ENCODE measurements at places on chromosomes 3 and 15.
A peak's percentile ranks its signal among the peaks of the same experiment; 100 is the strongest.

DNA sequence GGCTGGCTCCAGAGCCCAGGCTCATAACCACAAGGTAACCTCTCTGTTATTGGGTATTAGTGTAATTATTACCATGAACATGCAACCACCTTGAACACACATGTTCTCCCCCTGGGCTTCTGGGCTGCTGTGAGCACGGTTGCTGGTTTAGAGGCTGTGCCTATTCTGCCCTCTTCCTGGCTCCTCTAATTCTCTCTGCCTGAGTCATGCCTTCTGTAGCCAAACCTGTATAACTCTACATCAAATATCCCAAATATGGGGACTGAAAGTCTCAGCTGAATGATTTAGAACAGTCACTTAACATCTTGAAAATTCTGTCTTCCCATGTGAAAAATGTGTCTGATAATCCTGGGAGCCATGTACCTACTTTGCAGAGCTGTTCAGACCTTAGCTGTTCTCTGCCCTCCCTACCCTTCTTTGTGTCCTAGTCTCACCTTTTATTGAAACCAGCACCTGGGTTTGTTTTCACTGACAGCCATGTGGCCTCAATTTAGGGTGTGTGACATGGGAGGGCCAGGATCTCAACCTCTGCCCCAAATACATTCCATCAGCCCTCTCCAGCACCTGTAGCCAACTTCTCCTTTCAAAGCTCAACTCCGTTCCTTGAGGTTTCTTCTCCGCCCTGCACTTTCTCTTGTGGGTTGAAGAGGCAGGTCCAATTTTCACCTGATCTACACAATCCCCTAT lies 60.7 kb downstream of the PDZRN3 start:
- no peak for DNase-seq

DNA sequence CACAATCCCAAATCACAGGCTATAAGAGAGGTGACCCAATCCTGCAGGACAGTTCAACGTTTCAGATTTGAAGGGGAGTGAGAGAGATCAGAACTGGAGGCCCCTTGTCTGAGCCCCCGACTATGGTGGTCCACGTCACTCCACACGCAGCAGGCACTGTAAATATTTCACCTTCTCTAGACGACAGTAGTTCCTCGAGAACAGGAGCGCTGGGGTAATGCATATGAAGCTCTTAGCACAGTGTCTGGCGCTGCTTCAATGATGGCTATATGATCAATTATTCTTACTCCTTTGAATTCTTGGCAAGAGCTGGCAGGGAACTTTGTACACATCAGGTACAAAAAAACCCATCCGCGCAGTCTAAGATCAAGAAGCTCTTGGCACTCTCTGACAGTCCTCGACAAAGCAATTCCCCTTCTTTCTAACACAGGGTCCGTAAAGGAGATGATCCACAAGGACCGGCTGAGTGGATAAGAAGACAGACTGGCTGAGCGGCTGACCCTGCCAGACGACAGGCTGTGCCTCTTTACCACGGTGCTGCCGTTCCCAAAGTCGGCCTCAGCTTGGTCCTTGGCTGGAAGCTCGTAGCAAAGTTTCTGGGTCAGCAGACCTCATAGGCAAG lies 522 bp upstream of the NRROS start:
- no peak for DNase-seq

DNA sequence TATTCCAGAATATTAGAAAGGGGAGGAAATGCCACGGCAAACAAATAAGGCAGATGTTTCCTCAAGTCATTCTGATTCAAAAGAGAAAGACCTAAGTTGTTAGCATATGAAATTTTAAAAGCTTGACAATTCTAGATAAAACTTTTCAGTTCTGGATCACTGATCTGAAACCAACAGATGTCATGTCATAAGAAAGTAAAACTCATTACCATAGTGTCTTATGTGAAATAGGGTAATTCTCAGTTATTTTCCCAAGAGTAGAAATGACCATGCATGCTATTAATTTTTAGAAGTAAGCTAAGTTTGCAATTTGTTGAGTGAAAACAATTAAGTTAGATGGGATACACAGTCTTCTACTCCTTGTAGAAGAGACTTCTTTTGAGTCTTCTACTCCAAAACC lies 630.3 kb downstream of the NAALADL2 start:
- DNase-seq: no peak

GRCh38 chr3:127373441-127374085 lies 85.7 kb upstream of the PRR20G start:
- DNase-seq: no peak

DNA sequence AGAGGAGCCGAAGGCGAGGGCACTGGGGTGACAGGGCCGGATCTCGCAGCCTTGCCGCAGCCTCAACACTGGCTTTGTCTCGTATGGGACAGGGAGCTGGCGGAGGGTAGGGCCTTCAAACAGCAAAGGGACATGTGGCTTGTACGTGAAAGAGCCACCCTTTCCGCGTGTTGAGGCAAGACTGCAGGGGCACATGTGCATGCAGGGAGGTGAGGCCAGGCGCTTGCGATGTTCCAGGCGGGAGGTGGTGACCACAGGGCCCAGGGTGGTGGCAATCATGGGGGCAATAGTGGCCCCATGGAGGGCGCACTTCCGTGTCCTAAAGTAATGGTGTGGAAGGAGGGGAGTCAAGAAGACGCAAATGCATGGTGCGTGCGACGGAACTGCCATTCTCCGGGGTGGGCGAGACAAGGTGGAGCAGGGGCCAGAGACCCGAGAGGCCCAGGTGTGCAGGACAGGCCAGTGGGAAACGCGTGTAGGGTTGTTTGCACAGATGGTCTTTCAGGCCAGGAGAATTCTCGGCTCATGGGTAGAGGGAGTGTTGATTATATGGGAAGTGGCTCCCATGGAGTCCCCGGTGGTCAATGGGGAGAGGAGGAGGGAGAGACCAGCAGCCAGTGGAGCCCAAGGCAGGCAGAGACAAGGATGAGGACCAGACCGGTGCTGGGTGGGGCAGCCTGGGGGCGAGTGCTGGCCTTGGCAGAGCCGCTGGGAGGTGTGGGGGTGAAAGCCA lies 45.8 kb upstream of the PCSK6 start:
- DNase-seq: no peak

DNA sequence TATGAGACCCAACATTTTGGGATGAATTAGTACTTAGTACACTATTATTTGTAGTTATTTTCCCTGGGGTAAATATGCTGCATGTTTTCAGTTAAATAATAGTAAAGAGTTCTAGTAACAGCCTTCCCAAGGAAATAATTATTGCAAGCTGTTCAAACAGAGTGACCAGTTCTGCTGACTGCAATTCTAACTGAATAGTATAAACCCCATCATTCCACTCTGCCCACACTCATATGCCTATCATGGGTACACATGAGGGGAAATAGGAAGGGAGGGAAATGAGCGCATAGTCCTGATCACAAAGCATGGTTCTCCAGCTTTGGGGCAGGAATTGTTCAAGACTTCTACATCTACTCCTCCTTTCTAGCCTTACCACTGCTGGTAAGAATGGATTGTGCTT lies 18.7 kb downstream of the UQCC5 start:
- peak; percentile 52 for DNase-seq

DNA sequence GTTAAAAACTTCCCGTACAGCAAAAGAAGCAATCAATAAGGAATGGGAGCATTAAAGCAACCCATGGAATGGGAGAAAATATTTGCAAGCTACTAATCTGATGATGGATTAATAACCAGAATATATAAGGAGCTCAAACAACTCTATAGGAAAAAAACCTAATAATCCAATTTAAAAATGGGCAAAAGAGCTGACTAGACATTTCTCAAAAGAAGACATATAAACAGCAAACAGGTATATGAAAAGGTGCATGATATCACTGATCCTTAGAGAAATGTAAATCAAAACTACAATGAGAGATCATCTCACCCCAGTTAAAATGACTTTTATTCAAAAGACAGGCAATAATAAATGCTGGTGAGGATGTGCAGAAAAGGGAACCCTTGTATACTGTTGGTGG lies 52.7 kb upstream of the POU1F1 start:
- DNase-seq: no peak

- DNase-seq: no peak
Measured at GRCh38 chr3:184067573-184068055, 14.8 kb downstream of the HTR3C start.

DNA sequence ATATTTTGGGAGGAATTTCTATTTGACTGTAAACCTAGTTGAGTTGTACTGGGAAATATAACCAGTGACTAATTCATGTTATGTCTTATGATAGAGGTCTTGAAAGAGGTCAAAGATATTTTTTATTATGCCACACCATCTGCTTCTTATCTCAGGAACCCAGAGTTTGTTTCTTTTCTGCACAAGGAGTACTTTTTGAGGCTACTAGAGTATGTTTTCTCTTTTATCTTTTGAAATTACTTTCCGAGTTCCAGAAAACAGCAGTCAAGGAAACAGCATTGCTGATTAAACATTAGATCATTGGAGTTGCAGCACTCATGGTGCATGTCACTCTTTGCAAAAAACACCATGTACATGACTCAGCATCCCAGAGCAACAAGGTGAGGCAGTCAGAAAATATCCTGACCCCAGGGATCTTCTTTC lies 645.8 kb upstream of the NR2F2 start:
- no peak for DNase-seq

DNA sequence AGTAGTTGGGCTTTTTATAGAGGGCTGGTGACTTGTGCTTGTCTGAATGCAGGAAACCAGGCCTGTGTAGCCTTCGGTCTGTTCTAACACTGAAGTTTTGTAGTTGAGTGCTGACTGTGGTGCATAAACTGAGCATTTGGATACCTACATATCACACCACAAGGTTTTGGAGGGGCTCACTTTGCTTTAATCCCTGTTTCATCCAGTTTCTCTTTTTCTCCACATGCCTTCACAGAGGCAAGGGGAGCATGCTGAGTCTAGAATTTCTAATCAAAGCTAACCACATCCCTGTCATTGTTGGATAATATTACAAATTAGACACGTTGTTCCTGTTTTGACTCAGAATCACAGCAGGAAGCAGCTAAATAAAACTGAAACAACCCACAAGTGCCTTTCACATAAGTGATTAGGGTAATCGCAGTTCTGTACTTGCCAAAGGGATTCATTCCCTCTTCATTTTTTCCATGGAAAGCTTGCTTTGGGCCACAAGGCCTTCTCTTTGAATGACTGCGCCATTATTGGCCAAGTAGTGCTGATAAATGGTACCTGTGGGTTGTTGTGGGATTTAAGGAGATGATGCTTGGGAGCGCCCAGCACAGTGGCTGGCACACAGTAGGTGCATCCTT lies 48.9 kb downstream of the TGFBR2 start:
- DNase-seq: peak; percentile 14

- DNase-seq: peak; percentile 51
Measured at GRCh38 chr15:64152507-64153387, 1.2 kb downstream of the SNX22 start.

DNA sequence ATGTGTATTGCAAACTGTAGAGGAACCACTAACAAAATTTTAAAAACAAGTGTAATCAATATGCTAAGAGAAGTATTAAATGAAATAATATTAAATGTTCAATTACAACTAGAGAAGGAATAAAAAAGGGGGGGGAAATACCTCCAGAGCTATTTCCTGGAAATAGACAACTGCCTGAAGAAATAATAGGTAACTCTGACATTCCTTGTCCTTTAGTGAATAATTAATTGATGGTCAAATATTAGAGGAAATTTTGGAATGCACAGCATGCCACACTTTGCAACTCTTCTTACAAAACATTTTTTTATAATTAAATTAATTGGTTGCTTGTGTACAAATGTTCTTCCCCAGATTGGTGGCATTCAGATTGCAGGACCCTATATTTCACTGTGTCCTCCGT lies 342.6 kb upstream of the COL8A1 start:
- DNase-seq: no peak

DNA sequence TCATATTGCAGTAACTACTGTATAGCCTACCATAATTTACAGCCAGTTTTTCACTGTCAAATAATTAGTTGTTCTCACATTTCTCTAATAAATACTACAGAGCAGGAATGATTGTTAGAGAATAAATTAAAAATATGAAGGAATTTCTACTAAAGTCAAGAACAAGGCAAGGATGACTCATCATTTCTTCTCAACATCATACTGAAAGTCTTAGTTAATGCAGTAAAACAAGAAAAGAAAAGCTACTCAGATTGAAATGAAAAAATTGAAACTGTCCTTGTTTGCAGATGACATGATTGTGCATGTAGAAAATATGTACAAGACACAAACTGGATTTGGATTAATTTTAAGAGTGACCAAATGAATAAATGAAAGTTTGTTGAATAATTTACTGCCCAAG lies 608.2 kb downstream of the NSUN3 start:
- DNase-seq: no peak

GRCh38 chr15:91909574-91909973 lies 56.1 kb downstream of the SLCO3A1 start:
- DNase-seq: peak; percentile 17

DNA sequence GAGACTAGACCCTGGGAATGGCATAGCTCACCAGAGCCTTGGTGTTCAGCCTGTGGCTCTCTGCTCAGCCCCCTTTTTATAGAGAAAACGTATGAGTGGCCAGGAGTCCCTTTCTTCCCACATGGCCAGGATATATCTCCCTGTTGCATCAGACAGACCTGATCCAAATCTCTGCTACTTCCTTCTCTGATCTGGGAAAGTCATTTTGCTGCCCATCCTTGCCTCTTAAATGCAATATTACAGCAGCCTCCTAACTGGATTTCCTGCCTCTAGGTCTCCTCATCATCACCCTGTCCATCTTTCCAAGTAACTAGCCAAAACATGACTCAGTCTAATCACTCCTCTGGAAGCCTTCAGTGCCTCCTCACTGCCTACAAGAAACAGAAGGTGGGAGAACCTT lies 42.9 kb downstream of the CTDSPL start:
- DNase-seq: no peak

DNA sequence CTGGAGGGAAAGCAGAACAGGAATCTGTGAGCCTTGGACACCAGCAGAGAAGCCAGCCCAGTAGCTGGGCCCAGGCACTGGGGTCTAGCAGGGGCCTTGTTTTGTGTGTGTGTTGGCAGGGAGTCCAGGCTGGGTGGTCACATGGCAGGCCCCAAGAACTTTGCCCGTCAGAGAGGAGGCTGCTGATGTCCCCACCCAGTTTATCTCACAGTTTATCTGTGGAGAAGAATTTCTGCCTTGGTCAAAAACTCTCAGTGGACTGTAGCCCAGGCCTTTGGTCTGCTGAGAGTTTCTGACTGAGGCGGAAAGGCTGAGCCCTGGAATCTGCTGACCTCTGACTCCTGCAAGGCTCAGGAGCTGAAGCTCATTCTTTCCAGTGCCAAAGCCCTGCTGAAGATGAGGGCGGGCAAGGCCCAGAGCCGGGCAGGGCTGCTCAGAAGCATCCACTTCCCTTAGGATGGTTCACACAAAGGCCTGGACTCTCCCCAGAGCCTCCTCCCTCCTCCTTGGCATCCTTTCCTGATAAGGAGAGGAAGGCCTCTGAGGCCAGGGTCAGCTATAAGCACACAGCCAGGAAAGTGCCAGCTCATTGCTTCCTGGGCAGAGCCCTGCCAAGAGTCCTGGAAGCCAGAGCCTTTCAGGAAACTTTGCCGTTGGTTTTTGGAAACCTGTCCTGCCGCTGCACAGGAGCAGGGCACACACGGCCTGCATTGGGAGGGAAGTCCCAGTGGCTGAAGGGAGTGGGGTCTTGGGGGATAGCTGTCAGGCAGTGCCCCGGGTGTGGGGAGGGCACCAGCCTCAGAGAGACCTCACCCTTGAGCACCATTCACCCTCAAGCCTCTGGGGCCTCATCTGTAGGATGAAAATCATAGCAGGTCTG lies 37.2 kb upstream of the SLCO2A1 start:
- DNase-seq: no peak

GRCh38 chr3:43632269-43632733 lies 10.5 kb upstream of the ANO10 start:
- no peak for DNase-seq

GRCh38 chr15:69810431-69811354 lies 287.0 kb downstream of the TLE3 start:
- DNase-seq: no peak

All from NCI-H146 (cell line).